CD4-positive, CD25-positive, alpha-beta regulatory T cell (primary cell): ENCODE measurements at places on chromosomes 12 and 14. TPM values are rescaled to one million over a fixed set of nuclear protein-coding genes. Genes with fewer than 3 reads are reported as not detected.

Gene CLEC4C
- polyA plus RNA-seq: not detected

Gene AQP2
- not detected for polyA plus RNA-seq

Gene DLK1
- not detected for polyA plus RNA-seq

Gene DPY19L2
- 1.2 TPM for polyA plus RNA-seq

Gene GNB3
- polyA plus RNA-seq: not detected

Gene PPP1R1A
- not detected for polyA plus RNA-seq
